ENCODE measurements at places on chromosomes 16 and 17.

- DNase-seq, result no peak
These were observed 7.5 kb upstream of the DNAJA2 start for GRCh38 chr16:46980926-46981325.

- no peak for DNase-seq
These were observed 39.4 kb downstream of the RTN4RL1 start for GRCh38 chr17:1985686-1986085.

DNA sequence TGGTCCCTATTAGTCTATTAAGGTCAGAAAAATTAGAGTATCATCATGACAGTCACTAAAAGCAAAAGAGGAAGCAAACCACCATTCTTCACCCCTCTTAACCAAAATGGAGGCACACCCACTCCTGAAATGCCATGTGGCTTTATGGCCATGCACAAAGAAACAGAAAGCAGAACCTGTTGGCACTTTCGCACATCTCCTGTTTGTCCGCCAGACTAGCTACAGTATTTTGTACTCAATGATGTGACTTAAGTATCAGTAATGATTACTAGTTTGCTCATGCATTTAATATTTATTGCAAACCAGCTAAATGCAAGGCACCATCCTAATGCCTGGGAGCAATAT lies 70.2 kb upstream of the GNAO1 start:
- no peak for DNase-seq

GRCh38 chr16:14232106-14232864 lies 161.2 kb downstream of the MRTFB start:
- no peak for DNase-seq

- DNase-seq, result no peak
These were observed 6.0 kb downstream of the BPTF start for GRCh38 chr17:67831268-67831667.

- no peak for DNase-seq
These were observed 5.5 kb downstream of the PRR29 start for GRCh38 chr17:64003526-64004121.

DNA sequence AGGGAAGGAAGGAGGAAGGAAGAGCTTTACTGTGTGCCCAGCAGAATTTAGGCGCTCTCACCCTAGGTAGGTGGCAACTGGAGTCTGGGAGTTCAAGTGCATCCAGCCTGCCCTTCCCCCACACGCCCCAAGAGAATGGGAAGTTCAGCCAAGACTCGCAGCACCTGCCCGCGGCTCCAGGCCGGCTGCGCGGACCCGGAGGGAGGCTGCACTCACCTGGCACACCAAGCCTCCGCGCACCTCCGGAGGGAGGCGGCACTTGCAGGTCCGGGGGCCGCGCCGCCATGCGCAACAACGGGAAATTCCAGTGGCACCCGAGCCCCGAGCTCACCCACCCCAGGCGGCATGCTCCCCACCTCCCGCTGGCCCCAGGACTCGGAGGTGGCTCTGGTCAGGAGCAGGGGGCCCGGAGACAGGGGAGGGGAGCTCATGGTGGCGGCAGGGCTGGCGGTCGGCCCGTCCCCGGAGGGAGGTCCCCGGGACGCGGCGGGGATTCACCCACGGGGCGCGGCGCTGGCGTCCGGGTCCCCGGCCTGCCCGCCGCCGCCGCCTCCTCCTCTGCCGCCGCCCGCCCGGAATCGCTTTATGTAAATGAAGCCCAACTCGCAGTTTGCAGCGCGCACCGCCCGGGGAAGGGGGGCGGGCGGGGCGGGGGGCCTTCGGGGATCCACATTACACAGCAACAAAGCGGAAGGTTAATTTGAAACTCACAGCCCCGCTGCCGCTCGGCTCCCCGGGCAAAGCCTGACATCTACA lies at the start of gene ZFHX3:
Gene ZFHX3 (minus strand): TSS at position 593 of the 756 bp plus-strand sequence. CDS start 87,983 bp downstream, outside the sequence.
- peak; percentile 75 for DNase-seq

GRCh38 chr17:49545806-49546545 lies 29.7 kb upstream of the NXPH3 start:
- no peak for DNase-seq

DNA sequence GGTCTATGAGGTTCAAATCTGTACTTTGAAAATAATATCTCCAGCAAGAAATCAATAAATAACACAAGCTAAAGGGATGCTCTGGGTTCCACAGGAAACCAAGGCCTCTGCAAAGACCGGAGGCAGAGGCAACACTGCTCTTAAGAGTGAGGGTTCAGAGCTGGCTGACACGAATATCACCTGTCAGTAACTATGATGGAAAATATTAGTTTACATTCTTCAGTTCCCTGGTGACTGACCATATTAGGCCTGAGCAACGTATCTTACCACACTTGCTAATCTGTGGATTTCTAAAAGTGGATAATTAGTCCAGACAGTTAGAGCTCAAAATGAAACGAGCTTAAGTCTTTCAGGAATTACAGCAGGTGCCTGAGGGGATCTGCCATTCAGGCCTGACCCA lies 459.3 kb downstream of the HS3ST3B1 start:
- no peak for DNase-seq

DNA sequence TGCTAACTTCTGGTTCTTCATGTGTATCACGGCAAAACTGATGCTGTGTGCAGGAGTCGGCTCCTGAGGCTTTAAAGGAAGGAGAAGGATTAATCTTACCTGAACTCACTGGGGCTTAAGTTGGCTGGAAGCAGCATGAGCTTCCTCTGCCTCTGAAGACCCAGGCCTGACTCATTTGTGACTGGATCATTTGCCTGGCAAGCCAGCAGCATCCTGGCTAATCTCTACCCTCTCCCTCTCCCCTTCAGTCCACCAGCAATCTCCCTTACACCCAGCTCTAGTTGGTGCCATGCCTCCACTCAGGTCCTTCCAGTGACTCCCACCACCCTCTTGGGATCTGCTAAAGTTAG lies 150.3 kb downstream of the IRX3 start:
- DNase-seq, result no peak

DNA sequence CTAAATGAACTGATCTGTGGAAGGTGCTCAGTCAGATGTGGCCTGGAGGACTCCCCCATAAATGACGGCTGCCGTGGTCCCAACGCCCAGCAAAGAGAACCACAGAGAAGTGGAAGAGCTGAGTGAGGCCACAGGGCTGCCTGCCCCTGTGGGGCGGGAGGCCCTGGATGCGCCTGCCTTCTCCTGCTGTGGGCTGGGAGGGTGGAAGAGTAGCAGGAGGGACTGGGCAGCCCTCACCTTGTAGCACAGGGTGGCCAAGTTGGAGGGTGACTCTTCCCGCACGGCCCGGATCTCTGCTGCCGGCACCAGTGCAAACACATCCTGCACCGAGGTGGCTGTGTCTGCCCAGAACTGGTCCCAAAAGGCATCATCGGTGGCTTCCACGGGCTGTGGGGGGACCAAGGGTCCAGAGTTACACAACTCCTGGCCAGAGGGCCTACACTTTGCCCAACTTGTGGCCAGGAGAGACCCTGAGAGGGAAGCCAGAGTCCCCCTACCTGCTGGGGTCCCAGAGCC lies 8.3 kb downstream of the HID1 start:
- no peak for DNase-seq

DNA sequence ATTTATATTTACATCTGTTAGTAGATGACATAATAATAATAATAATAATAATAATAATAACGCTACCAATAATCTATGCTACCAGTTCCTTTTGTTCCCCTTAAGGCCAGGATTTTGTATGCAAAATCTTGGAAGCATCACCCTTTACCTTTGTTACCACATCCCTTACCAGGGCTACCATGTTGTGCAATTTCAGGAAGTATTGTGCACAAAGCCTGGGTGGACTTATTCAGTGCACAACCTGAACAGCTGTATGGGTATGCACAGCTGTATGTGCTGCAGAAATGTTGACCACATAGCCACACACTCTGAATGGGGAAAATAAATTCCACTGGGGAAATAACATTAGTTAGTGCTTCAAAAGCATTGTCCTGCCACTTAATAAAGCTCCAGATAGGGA lies 19.9 kb upstream of the CALB2 start:
- no peak for DNase-seq

GRCh38 chr17:38911081-38911730 lies 14.2 kb upstream of the LASP1NB start:
- DNase-seq, result no peak

Data from ACHN (cell line).